Fibroblast of upper back skin (primary cell): ENCODE measurements at places on chromosomes 16 and 17.

- peak; percentile 6 for DNase-seq
Observed at GRCh38 chr16:26334218-26335111, 642.7 kb downstream of the HS3ST4 start.

DNA sequence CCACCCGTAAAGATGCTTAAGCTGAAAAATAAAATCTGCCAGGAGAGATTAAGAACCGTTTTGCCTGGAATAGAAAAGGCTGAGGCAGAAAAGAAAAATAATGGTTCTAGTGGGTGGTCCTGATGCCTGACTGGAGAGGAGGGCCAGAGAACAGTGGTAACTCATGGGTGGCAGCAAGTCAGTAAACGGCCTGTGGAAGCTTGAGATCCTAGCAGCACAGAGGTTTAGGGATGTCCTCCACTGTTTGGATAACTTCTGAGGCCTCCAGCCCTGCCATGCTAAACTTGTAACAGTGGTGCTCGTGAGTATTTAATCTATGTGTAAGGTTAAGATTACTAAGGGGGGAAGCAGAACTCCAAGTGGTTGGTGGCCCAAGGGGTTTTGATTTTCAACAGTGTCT, 21.2 kb upstream of the PHAF1 start:
- DNase-seq = no peak

GRCh38 chr16:1319041-1319440, 9.6 kb downstream of the UBE2I start:
- no peak for DNase-seq

GRCh38 chr16:84367750-84368307, 509 bp upstream of the ATP2C2 start:
- no peak for DNase-seq

GRCh38 chr17:49853470-49854015, 5.7 kb upstream of the TAC4 start:
- DNase-seq = no peak
